Fibroblast of skin of right quadriceps (primary cell): ENCODE measurements at places on chromosomes 16 and 17.

- no peak for DNase-seq
Observed at GRCh38 chr17:63611354-63611753, 10.7 kb downstream of the TACO1 start.

DNA sequence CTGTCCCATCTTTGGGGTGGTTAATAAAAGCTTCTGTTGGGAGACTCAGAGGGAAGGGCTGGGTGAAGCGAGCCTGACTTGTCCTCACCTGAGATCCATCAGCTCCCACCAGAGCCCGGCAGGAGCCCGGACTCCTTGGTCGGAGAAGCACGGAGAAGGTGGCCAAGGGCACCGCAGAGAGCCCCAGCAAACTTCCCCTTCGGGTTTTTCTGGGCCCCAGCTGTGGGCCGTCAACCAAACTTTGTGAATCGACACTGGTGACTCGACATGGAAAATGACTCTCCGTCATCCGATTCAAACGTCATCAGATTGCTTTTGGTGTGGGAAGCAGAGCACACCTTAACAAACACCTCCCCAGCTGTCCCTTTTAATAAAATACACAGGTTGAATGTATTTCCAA lies 21.4 kb downstream of the ENPP7 start:
- DNase-seq: no peak

- DNase-seq: no peak
Observed at GRCh38 chr17:72697602-72698146, 394.8 kb downstream of the SLC39A11 start.

DNA sequence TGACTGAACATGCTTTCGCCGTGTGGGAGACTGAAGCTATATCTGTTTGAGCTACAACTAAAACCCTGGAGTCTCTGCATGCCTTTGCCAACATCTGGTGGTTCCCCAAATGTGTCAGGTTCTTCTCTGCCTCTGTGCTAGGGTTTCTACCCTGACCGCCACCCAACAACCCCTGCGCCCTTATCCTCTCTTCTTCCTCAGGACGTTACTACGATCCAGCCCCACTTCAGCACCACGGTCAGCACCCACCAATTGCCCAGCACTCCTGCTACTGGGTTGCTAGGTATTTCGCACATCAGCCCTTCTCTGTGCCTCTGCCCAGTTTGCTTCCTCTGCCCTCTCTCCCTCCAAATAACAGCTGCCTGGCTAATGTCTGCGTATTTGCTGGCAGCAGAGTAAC lies 106.3 kb upstream of the HSBP1 start:
- DNase-seq: peak; percentile 53

DNA sequence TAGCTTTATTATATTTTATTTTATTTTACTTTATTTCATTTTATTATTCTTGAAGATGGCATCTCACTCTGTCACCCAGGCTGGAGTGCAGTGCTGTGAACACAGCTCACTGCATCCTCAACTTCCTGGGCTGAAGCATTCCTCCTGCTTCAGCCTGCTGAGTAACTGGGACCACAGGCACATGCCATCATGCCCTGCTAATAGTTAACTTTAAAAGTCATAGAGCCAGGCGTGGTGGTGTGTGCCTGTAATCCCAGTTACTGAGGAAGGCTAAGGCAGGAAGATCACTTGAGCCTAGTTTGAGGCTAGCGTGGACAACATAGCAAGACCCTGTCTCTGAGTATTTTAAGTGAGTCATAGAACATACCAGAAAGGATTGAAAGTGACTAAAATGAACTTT lies 38.7 kb downstream of the ESRP2 start:
- peak; percentile 7 for DNase-seq
